ENCODE measurements at places on chromosomes 2 and 18.

- DNase-seq, result no peak
Measured at GRCh38 chr2:103361712-103362111, 599.9 kb downstream of the TMEM182 start.

DNA sequence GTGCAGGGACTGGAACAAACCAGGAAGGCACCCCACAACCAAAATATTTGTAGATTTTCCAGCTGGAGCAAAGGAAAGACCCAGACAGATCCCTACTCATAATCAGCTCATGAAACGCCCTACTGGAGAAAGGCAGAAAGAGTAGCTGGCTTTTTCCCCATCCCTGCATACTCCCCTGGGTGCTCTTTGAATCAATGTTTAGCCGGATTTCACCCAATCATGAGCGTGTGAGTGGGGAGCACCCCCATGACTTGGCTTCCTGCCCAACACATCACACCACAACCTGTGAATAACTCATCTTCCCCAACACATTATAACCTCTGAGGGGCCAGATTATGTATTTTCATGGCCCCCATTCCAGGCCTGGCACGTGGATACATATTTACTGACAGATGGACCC lies 35.1 kb upstream of the SLC14A1 start:
- DNase-seq, result no peak

DNA sequence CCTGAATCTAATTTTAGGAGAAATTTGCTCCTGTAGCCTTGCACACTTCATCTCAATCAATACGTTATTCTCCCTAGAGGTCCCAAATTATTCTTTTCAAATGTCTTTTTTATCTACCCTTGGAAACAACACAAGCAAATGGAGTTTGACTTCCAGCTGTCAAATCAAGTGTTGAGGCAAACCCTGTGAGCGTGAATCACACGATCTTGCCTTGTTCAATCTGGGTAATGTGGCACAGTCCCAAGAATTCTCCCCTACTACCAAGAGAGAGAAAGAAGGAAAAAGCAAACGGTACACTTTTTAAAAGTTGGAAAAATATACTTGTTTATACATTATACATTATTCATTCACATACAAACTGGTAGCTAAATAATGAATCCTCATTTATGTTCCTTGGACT lies 2035.3 kb upstream of the CELF4 start:
- DNase-seq, result peak; percentile 41

DNA sequence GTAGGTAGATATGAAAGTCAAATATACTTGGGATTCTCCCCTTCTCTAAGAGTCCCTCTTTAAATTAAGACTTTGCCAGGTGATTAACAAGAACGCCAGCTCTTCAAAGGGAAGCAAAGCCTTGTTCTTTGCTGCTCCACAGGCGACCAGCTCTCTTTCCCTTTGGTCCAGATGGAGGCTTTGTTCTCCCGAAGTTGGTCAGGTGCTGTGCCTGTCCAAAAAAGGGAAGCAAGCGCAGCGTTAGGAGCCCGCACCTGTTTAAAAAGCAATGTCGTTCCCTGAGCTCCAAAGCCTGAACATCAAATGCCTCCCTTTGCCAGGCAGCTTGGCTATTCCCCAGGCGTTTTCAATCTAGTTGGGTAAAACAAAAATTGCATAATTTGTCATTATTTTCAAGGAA lies 1913.1 kb upstream of the PIK3C3 start:
- DNase-seq, result no peak

- no peak for DNase-seq
Measured at GRCh38 chr18:57445488-57446319, 10.5 kb downstream of the ONECUT2 start.

- DNase-seq, result no peak
Measured at GRCh38 chr2:236177604-236177966, 9.4 kb upstream of the GBX2 start.

DNA sequence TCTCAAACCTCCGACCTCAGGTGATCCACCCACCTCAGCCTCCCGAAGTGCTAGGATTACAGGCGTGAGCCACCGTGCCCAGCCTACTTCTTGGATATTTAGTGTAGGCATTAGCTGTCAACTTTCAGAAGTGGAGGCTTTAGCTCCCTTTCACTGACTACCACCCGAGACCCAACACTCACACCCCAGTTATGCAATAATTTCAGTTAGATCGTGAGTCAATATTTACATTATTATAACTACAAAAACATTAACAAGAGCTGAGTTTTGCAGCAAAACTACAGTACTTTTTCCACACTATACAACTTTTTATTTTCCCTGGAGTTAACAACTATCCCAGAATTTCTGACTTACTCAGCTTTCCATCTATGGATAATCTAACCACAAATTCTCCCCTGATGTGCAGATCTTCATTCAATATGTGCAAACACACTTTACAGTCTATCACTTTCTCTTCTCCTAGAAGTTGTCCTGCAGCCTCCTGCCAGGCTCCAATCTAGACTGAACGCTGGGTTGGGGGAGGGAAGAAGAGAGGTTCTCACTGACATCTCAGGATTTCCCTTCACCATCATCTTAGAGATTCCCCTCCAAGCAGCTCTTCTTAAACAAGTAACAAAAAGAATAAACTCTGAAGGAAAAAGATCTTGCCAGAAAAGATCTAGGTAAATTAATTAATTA lies 10.1 kb downstream of the TBC1D8 start:
- DNase-seq, result no peak

GRCh38 chr2:128277961-128278681 lies 40.5 kb downstream of the HS6ST1 start:
- no peak for DNase-seq

DNA sequence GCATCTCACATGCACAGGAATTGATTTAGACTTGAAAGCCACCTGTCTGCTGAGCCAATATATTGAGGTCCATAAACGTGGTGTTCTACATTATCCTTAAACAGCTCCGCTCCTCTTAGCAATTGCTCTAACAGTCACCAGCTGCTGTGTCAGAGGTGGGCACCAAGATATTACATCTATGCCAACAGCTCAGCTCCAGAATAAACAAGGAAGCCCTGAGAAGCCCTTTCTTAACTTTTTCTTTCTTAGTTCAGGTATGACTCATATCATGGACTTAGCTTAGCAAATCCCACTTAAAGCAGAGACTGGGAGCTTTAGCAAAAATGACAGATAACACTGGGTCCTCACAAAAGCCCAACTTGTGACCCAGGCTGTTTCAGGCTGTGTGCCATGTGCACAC lies 436.6 kb downstream of the IRS1 start:
- peak; percentile 64 for DNase-seq

- no peak for DNase-seq
Measured at GRCh38 chr2:58629545-58630119, 388.5 kb upstream of the FANCL start.

- DNase-seq, result no peak
Measured at GRCh38 chr2:159521272-159521671, 95.1 kb downstream of the BAZ2B start.

DNA sequence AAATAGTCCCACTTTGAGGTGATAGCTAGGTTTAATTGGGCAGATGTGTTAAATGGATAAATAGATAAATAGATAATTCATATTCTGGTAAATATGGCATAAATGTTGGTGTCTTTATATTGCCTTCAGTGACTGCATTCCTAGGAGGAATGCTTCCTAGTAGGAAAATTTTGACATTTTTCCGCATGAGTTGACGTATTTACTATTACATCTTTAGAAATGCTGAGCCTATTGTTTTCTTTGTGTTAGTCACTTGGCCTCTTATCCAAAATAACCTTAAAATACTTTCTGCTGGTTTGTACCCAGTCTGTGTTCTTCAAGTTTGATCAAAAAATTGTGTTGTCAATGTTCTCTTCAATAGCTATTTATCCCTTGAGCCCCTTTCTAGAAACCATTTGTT lies 495.6 kb upstream of the ZEB2 start:
- no peak for DNase-seq

DNA sequence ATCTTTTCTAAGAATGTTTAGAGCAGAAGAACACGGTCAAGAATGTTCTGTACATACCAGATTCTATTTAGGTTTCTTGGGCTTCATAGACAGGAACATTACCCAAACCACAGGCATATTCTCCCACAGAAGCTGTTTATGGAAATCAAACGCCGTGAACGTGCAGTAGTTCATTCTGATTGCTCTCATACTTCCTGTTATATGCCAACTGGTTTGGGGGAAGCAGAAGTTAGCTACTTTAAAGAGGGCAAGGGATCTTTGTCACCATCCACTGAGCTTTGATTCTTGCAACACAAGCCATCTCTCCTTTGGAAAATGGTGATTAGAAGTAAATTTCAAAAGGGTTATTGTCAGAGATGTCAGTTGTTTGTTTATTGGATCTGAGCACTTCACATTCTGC lies 182.2 kb upstream of the NRP2 start:
- no peak for DNase-seq

DNA sequence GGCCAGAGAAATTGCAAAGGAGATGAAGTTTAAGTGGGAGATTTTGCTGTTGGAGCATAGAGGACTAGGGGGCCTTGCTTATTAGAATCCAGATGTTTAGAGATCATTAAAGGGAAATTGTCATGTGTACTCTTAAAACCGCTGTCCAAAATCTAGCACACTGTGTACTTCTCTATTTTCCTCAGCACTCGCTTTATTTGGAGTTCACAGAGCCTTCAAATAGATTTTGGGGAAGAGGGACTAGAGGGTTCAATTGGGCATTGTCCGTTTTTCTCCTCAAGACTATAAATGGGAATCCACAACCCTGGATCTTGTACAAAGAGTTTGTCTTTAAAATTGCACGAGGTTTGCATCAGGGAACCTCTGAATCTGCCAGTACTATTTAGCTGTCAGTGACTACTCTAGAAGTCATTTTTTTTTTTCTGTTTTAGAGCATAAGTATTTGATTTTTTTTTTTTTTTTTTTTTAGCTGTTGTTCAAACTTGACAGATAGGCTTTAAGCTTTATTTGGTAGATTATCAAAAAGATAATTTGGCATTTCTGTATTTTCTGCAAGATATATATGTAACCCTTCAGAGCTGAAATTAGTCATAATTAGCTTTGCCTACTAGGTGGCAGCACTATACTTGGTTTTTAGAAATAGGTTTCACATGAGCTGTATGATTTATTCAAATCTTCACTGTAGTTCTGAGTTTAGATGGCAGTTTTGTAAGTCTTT lies 14.2 kb downstream of the PMS1 start:
- no peak for DNase-seq

DNA sequence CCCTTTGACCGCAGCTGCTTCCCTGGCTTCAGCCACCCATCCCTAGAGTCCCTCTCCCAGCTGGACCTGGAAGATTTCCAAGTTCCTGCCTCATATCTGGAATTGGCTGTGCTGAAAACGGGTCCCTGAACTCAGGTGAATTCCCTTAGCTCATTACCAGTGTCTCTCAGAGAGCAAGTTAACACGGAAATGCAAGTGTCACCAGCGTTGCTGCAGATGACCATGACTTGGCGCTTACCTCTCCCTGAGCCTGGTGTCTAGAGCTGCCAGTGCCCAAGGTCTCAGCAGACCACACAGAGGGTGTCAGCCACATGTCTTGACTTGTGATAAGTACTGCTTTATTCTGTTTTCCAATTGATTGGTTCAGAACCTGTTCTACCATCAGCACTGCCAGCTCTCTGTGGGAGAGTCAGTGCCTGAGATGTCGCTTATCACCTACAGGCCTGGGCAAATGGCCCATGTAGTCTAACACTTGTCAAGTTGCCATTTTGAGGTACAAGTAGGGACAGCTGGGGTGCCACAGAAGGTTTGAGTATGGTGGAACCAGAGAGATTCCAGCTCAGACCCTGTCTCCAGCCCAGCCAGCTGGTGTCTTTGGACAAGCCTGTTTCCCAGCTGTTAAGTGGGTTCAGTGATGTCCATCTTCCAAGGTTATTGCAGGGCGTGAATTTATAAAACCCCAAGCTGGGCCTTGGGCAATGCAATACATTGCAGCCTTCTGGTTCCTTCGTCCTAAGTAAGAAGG lies 48.7 kb downstream of the LYPD1 start:
- no peak for DNase-seq

DNA sequence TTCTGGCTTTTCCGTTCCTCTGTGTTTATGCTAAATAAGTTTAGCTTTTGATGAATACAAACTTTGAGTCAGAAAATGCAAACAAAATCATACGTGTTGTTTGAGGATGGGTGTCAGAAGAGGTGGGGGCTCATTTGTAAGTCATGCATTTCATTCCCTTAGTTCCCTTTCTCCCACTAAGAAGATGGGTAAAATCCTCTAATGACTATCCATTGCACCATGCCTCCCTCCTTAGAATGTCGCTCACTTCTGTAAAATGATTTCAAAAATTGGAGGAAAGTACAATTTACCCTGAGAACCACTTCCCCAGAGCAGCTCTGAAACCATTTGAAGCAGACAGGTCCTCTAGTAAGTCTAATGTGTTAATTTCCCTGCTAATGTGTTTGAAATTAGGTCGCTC lies 629.6 kb upstream of the VRK2 start:
- DNase-seq, result no peak

DNA sequence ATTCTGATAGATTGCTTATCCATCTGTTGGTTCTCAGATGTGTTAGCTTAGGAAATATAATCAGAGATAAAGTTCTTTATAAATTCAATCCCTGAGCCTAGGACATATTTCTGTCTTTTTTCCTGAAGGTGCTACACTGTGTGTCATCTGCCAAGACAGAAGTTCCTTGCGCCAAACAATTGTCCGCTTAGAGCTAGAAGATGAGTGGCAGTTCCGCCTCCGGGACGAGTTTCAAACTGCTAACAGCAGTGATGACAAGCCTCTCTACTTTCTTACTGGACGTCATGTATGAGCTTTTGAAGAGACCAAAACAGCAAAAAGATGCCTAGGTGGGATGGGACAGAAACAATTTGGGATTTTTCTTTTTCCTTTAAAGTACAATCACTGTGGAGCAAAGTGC lies 78.0 kb downstream of the ESCO1 start:
- no peak for DNase-seq

GRCh38 chr2:120635146-120635545 lies 100.5 kb upstream of the GLI2 start:
- no peak for DNase-seq

GRCh38 chr2:28633746-28634145 lies 117.9 kb upstream of the PPP1CB start:
- no peak for DNase-seq

DNA sequence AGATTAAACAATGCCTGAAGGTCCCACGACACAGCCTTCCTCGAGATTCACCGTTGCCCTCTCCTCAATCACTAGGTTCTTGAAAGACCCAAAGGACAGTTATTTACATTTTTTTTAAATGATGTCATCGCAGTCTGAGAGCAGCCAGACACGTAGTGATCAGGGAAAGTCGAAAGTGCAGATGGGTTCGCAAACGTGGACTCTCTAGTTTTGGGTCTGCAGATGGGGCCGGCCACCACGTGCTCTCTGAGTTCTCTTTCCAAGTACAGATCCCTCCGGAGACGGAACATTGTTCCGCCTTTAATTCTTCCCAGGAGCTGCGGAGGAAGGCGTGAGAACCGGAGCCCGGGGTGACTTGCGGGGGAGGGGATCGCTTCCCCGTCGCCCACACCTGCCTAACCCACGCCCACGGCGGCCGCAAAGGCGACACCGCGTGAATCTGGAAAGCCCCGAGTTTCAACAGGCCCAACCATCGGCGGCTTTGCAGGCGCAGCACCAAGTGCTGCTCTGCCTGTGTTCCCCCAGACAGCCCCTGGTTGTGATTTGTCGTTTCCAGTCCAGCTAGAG lies 54.3 kb downstream of the PKDCC start:
- no peak for DNase-seq

- DNase-seq, result no peak
Measured at GRCh38 chr2:128282246-128282975, 36.3 kb downstream of the HS6ST1 start.

- no peak for DNase-seq
Measured at GRCh38 chr2:152715854-152716428, 1.3 kb downstream of the PRPF40A start.
